ENCODE measurements at places on chromosomes 3 and 15.

- no peak for ATAC-seq
These were observed at the start of gene RETNLB for GRCh38 chr3:108757404-108757982. RETNLB (minus strand) TSS chr3:108757410; CDS start chr3:108757185, 225 bp downstream.

- no peak for ATAC-seq
These were observed 761.7 kb downstream of the IGSF11 start for GRCh38 chr3:118272991-118273390.

- no peak for ATAC-seq
These were observed 124.0 kb upstream of the SNTN start for GRCh38 chr3:63528325-63529000.

DNA sequence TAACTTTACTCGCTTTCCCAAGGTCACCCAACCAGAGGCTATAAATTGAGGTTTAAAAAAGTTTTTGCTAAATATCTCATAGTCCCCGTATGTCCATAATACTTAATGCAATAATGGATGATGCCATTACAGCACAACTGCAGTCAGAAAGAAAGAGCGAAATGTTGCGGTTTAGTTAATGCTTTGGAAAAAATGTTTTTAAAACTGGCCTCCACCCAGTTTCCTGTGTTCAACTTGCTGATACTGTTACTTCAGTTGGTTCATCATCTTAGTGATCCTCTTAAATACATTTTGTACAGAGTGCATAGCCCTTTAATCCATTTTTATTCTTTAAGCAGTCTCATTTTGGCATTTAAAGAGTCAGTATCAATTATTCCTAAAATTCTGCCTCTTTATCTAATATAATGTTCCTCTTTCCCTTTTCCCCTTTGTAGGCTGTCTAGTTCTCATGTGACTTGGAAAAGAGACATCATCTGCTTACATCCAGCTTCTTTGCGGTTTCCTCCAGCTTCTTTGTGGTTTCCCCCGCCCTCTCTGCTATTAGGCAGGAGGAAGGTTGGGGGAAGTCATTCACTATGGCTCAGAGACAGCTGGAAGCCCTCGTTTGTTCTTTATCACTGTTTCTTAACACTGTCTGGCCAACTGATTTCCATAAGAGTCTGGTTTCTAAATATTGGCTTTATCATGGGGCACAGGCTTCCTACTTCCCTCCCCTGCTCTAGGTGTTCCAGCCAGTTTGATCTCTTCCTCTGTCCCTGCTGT is 154.3 kb downstream of the GOLIM4 start:
- no peak for ATAC-seq

DNA sequence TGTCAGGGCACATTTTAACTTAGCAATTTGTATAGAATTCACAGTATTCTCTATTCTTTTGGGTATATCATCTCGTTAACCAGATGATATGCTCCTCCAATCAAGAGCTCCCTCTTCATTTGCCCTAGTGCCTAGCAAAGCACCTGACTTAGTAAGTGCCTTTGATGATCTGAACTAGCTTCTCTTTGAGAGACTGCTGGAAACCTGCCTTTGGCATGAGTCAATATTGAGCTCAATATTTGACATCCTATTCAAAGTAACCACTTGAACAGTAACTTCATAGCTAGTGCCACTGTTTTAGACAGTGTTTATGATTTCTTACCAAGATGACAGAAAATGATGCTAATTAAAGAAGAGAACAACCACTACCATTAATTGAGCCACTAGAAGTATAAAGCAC is 696.3 kb upstream of the UBE2E2 start:
- ATAC-seq, result no peak

GRCh38 chr3:41018855-41019254 is 180.4 kb upstream of the CTNNB1 start:
- no peak for ATAC-seq
